ENCODE measurements at places on chromosomes 12 and 14.

DNA sequence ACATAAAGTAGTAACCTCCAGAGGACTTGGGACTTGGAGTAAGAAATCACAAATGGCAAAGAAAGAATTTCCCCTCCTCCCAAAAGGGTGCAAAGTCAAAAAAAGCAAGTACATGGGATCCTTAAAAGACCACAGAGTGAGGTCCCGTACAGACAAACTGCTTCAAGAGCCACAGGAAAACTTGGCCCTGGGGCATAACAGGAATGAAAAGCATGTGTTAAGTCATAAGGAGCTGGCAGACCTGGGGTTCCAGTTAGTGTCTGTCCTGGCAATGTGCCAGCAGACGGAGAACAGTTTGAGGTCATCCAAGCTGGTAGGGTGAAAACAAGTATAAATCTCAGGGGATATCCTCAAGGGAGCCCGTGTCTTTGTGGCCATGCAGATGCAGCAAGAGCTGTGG is 73.2 kb downstream of the HSD17B6 start:
- no peak for DNase-seq
- peaks cover 13% of the 10 kb centered on the region for H3K4me1 ChIP-seq
- H3K27ac ChIP-seq: no peak overlapping the region
- H3K4me3 ChIP-seq: no peak overlapping the region
- H3K27me3 ChIP-seq: no peaks in the 10 kb centered on the region
- no peaks in the 10 kb centered on the region for H3K36me3 ChIP-seq

DNA sequence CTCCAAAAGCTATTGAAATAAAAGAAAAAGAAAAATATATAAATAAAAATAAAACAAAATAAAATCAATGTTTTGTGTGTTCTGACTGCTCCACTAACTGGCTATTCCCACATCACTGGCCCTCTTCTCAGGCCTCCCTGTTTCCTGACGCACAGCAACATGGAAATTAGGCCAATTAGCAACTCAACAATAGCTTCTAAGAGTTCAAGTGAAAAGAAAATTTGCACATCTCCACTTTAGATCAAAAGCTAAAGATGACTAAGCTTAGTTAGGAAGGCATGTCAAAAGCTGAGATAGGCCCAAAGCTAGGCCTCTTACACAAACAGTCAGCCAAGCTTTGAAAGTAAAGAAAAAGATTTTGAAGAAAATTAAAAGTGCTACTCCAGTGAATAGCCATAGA is 200.8 kb downstream of the DUSP6 start:
- H3K4me1 ChIP-seq: peaks cover 8% of the 10 kb centered on the region
- peaks cover 2% of the 10 kb centered on the region for H3K36me3 ChIP-seq
- H3K27ac ChIP-seq: no peak overlapping the region
- H3K27me3 ChIP-seq: no peaks in the 10 kb centered on the region

DNA sequence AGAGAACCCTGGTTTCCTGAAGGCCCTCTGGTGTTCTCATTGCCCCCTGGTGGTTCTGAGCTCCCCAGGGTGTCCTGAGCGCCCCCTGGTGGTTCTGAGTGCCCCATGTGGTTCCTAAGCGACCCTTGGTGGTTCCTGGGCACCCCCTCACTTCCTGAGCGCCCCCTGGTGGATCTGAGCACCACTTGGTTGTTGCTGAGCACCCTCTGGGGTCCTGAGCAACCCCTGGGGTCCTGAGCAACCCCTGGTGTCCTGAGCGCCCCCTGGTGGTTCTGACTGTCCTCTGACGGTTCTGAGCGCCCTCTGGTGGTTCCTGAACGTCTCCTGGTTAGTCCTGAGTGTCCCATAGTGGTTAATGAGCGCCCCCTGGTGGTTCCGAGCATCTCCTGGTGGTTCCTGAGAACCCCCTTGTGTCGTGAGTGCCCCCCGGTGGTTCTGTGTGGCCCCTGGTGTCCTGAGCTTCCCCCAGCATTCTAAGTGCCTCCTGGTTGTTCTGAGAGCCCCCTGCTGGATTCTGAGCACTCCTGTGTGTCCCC is 568.3 kb downstream of the TMEM121 start:
- no peak overlapping the region for H3K4me3 ChIP-seq
- H3K4me1 ChIP-seq: no peaks in the 10 kb centered on the region
- peak; percentile 95 for DNase-seq

- H3K36me3 ChIP-seq: no peaks in the 10 kb centered on the region
- peaks cover 18% of the 10 kb centered on the region for H3K27me3 ChIP-seq
- no peak overlapping the region for H3K4me3 ChIP-seq
- no peaks in the 10 kb centered on the region for H3K4me1 ChIP-seq
Observed at GRCh38 chr12:69024413-69024812, 91.4 kb upstream of the CPM start.

- peak overlapping the region; percentile 97 for H3K27ac ChIP-seq
- peak overlapping the region; percentile 54 for H3K4me3 ChIP-seq
- peaks cover 84% of the 10 kb centered on the region for H3K4me1 ChIP-seq
- DNase-seq: no peak
Observed at GRCh38 chr12:64666054-64666914, 56.0 kb downstream of the RASSF3 start.

DNA sequence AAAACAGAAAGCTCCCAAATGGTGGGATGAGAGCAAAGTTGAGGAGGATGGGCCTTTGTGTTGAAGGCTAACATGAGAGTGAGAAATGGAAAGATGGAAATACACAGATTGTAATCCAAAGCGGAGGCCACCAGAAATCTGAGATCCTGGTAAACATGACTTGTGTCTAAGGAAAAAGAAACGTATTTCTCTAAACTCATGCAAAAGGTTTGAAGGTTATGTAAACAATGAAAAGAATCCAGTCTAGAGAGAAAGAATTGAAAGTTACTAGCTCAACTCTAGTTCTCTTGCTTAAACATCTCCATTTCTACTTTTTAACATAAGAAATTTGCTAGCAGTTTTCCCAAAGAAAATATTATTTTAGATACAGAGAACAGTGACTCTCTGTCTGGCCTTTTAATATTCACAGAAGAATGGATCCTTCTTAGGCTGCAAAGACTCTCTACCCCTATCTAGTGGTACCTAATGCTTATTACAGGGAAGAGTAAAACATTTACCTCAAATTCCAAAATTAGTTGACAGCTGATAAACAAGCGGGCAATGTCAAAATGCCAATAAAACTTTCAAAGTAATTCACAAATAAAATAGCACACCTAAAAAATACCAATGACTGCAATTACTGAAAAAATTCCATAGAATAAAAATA is 75.8 kb upstream of the SOX5 start:
- H3K4me1 ChIP-seq: no peaks in the 10 kb centered on the region
- H3K27ac ChIP-seq: no peak overlapping the region
- DNase-seq: no peak
- no peaks in the 10 kb centered on the region for H3K27me3 ChIP-seq
